ENCODE measurements at places on chromosomes 12 and 14.

GRCh38 chr12:80364056-80364455 is 80.0 kb upstream of the PTPRQ start:
- DNase-seq: no peak

GRCh38 chr12:18754124-18754707 is 16.3 kb downstream of the CAPZA3 start:
- DNase-seq: no peak

GRCh38 chr12:111532751-111533150 is 66.4 kb downstream of the ATXN2 start:
- DNase-seq: no peak

GRCh38 chr14:70919774-70920173 is 12.5 kb downstream of the PCNX1 start:
- no peak for DNase-seq

DNA sequence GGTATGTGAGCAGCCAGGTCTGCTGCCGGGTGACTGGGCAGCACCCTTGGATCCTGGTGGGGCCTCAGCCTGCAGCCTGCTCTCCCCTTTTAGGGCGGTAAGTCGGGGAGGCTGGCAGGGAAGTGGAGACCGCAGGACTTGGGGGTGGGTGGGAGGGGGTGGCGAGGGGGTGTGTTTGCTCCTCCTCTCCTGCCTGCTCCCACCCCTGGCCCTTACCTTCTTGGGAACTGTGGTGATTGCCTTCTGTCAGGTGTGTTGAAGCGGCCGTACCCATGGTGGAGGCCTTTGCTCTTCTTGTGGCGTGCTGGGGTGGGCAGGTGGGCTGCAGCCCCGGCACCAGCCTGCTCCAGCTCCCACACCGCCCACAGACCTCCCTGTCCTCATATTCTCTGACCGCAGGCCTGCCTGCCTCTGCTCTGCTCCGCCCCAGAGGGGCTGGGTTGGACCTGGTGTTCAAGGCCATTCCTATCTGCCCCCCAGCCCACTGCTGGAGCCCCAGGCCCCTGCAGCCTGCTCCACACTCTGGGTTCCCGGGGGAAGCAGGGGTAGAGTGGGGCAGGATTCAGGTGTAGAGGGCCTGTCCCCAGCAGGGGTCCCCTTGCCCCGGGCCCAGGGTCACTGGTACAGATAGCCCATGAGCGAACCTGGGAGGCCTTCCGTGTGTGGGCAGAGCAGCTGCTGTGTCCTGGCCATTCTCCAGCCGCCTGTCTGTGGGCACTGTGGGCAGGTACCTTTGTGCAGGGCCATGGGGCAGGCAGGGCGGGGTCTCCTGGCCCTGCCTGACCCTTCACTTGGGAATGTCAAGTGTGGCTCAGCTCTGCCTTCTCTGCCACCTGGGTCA is 5.2 kb downstream of the TEDC1 start:
- DNase-seq: no peak

GRCh38 chr12:46944771-46945170 is 119.0 kb upstream of the SLC38A4 start:
- no peak for DNase-seq

- DNase-seq: no peak
These were observed 37.0 kb upstream of the FBXO33 start for GRCh38 chr14:39469094-39469710.

- DNase-seq: peak; percentile 52
These were observed 44.5 kb downstream of the PSMA6 start for GRCh38 chr14:35336494-35337268.

DNA sequence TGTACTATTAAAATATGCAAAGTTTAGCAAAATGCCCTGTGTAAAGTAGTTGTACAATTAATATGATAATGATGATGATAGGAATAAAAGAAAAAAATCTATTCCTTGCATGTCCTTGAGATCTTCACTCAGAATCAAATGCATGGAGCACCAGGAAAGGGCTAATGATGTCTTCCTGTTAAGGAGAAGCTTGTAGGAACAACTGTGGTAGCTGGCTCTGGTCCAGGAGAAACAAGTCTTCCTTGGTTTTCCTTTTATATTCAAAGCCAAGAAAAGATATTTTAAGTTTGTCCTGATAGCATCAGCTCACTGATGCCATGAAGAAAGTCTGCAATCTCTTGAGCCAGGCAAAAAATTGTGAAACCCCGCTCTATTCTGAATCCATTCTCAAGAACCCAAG is 138.9 kb downstream of the PIK3C2G start:
- DNase-seq: no peak

DNA sequence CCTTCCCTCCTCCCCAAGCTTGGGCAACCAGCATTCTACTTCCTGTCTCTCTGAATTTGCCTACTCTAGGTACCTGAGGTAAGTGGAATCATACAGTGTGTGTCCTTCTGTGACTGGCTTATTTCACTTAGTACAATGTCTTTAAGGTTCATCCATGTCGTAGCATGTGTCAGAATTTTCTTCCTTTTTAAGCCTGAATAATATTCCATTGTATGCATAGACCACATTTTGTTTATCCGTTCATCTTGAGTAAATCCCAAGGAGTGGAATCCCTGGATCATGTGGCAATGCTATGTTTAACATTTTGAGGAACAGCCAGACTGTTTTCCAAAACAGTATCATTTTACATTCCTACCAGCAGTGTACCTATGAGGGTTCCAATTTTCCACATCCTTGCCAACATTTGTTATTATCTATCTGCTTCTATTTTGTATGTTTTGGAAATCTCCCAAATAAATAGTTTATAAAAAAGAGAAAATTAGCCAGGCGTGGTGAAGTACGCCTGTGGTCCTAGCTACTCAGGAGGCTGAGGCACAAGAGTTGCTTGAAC is 12.4 kb downstream of the HSP90AA1 start:
- DNase-seq: no peak

- DNase-seq: no peak
These were observed 34.7 kb downstream of the SSH1 start for GRCh38 chr12:108822497-108823205.

DNA sequence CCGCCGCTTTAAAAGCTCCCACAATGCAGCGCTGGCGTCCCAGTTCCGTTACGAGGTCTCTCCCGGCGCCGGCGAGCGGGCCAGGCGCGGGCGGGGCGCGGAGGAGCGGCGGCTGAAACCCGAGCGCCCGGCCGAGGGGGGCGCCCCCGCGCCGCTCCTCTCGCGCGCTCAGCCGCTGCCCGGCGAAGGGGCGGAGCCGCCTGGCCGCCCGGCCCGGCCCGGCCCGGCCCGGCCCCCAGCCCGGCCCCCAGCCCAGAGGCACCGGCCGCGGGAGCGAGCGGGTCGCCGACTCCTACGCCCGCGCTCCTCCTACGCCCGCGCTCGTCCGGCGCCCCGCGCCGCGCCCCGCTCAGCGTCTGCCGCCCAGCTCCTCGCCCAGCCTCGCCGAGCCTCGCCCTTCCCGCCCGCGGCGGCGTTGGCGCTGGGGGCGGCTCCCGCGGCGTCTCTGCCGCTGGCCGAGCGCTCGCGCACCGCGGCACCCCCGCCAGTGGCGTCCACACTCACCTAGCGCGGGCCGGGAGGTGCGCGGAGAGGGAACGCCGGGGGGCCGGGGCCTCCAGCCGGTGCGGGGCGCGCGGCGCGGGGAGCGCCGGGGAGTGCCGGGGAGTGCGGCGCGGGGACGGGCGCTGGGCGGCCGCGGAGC is at the start of gene RASSF8:
RASSF8 (plus strand) TSS at position 255 of the 643 bp plus-strand sequence. CDS start 96,662 bp downstream, outside the sequence.
- peak; percentile 2 for DNase-seq

DNA sequence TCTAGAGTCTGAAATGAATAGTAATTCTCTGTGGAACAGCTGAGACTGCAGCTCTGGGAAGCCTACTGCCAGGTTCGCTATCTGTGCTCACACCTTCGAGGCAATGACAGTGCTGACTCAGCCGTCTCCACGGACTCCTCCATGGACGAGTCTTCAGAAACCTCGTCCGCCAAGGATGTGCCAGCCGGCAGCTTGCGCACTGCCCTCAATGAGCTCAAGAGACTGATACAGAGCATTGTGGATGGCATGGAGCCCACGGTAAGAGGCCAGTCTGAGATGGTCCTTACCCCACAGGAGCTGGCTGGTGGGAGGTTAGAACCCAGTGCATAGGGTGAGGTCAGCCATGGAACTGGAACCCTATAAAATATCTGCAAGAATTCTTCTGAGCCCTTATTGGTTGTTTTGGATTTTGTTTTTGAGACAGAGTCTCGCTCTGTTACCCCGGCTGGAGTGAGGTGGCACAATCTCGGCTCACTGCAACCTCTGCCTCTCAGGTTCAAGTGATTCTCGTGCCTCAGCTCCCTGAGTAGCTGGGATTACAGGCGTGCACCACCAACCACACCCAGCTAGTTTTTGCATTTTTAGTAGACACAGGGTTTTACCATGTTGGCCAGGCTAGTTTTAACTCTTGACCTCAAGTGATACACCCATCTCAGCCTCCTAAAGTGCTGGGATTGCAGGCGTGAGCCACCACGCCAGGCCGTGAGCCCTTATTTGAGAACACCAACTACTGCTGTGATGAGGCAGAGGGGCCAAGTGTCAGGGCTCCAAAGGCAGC is 43.9 kb downstream of the RAB35 start:
- no peak for DNase-seq

DNA sequence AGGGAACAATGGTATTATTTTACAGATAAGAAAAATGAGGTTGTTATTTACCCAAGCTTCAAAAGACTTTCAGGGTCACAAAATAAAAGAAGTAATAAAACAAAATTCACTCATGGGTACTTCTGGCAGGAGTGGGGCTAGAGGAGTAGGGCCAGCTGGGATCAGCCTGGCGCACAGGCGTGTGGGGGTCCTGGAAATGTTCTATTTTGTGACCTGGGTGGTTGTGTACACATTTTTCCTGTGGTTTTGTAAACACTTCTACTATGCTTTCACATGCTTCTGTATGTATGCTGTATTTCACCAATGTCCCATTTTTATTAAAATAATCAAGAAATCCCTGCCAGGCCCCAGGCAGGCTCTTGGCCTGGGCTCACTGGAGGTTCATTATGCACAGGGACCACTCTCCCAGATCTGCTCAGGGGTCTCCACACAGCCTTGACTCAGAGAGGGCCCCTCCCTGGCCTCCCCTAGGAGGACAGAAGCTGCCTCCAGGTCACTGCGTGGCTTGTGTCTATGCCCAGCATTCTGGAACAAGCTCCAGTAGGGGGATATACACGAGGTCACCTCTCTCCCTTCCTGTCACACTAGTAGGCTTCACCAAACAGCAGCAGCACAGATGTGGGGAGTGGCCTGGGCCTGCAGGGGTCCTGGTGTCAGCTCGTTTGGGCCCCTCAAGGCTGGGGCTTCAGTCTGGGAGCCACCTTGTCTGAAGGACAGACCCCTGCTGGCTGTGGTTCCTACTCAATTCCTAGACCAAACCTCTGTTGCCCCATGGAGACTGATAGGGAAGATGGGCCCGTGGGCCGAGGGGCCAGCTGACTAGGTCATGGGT is 37.8 kb downstream of the ANAPC7 start:
- no peak for DNase-seq

DNA sequence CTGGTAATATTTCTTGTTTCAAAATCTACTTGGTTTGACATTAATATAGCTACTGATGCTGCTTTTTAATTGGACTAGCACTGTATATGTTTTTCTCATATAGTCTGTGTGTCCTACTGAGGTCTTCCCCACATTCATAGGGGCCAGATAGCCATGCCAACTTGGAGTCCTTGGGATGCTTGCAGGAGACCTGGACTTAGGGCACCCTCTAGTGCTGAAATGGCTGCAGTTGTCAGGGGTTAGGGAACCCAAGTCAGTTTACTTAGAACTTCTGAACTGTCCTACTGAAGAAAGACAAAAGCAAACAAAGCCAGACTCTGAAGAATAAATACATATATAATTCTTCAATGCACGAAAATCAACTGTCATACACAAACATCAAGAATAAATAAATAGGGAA is 279.9 kb upstream of the SYT1 start:
- no peak for DNase-seq

DNA sequence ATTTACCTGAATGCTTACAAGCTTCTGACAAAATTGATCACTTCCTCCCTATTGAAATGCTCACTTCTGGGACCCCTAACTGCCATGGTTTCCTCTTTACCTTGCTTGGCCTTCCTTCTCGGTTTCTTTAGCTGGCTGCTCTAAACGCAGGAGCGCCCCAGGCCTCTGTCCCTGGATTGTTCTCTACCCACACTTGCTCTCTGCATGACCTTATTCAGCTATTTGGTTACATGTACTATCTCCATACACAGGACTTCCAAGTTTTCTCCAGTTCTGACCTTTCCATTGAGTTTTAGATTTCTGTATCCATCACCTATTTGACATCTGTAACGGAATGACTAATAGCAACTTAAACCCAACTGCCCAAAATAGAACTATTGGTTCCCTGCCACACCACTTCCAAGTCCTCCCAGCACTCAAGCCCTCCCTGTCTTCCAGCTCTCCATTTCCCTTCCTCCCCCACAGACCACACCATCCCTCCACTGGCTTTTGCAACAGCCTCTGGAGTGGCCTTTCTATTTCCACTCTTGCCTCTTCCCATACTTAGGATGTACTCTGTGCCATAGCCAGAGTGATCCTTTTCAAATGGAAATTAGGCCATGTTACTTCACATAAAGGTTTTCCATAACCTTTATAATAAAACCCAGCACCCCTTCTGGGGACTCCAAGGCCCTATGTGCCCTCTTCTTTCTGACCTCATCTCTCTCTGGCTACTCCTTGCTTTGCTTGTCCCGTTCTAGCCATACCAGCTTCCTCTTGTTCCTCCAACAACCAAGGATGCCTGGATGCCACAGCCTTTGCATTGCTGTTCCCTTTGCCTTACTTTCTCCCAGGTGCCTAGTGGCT is 202.2 kb downstream of the AEBP2 start:
- no peak for DNase-seq

- no peak for DNase-seq
These were observed 77.8 kb downstream of the PDE6H start for GRCh38 chr12:15050659-15051058.

DNA sequence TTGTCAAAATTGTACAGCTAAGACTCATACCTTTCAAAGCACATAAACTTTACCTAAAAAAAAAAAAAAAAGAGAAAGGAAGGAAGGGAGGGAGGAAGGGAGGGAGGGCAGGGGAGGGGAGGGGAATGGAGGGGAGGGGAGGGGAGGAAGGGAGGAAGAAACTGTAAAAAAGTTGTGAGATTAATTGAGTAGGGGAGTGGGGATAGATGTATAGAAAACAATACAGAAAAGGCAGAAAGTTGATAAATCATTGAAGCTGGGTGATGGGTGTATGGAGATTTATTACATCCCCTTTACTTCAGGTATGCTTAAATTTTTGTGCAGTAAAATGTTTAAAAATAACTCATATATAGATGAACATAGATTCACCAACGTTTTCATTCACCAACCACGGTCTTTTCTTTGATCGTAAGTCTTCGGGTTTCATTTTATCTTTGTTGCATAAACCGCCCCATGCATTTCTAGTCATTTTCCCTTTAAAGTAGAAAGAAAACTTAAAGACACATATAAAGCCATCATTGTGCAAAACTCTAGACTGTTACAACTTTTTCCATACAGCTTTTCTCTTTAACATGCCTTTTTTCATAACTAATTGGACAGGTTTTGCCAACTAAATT is 191.2 kb upstream of the KRR1 start:
- no peak for DNase-seq

GRCh38 chr12:119665164-119665929 is 2.6 kb upstream of the PRKAB1 start:
- peak; percentile 93 for DNase-seq
